B cell (primary cell): ENCODE measurements at places on chromosomes 7 and 10. TPM values are rescaled to one million over a fixed set of nuclear protein-coding genes. Genes with fewer than 3 reads are reported as not detected.

GRCh38 chr10:35011771-35012191 lies 78.4 kb downstream of the CUL2 start:
- no peaks in the 10 kb centered on the region for H3K4me1 ChIP-seq
- H3K27ac ChIP-seq: no peak overlapping the region
- DNase-seq: no peak
- no peak overlapping the region for H3K4me3 ChIP-seq
- no peaks in the 10 kb centered on the region for H3K27me3 ChIP-seq
- H3K36me3 ChIP-seq: peaks cover 50% of the 10 kb centered on the region

DNA sequence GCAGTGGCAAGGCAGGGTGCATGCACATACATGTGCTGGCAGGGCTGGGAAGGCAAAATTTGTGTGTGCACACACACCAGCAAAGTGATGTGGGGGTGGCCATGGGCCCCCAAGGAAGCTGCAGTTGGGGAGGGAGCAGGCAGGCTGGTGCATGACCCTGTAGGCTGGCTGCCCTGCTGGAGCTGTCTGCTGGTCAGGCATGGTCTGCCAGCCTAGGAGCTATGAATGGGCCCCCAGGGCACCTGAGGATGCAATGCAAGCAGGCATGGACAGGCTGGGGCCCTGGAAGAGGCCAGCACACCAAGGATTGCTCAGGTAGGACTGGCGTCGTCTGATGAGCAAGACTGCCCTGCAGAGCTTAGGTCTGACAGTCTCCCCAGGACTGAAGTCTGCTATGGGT lies 18.2 kb upstream of the PPP1R3A start:
- H3K4me1 ChIP-seq: no peaks in the 10 kb centered on the region
- DNase-seq: no peak
- H3K27ac ChIP-seq: no peak overlapping the region

The AKR1C4 gene
- not detected in 2 replicates for total RNA-seq

GRCh38 chr7:101410743-101411507 lies 48.2 kb downstream of the COL26A1 start:
- H3K36me3 ChIP-seq: no peaks in the 10 kb centered on the region
- peaks cover 11% of the 10 kb centered on the region for H3K27me3 ChIP-seq
- H3K27ac ChIP-seq: no peak overlapping the region
- peaks cover 10% of the 10 kb centered on the region for H3K4me1 ChIP-seq
- DNase-seq: peak; percentile 67
- no peak overlapping the region for H3K4me3 ChIP-seq

The UBE3C gene
- 64.2 and 66.5 TPM in 2 replicates for total RNA-seq

The C7orf57 gene
- total RNA-seq: not detected in 2 replicates

The RTKN2 gene
- 0.22 and 0.53 TPM in 2 replicates for total RNA-seq

- no peaks in the 10 kb centered on the region for H3K36me3 ChIP-seq
- no peak for DNase-seq
- H3K4me1 ChIP-seq: peaks cover 8% of the 10 kb centered on the region
- H3K4me3 ChIP-seq: no peak overlapping the region
- no peak overlapping the region for H3K27ac ChIP-seq
These were observed 96.5 kb downstream of the BTRC start for GRCh38 chr10:101450277-101451080.

GRCh38 chr10:95450188-95450587 lies 111.0 kb downstream of the SORBS1 start:
- H3K36me3 ChIP-seq: no peaks in the 10 kb centered on the region
- H3K27me3 ChIP-seq: peaks cover 6% of the 10 kb centered on the region
- H3K4me1 ChIP-seq: no peaks in the 10 kb centered on the region
- no peak for DNase-seq
- H3K27ac ChIP-seq: no peak overlapping the region
- no peak overlapping the region for H3K4me3 ChIP-seq

DNA sequence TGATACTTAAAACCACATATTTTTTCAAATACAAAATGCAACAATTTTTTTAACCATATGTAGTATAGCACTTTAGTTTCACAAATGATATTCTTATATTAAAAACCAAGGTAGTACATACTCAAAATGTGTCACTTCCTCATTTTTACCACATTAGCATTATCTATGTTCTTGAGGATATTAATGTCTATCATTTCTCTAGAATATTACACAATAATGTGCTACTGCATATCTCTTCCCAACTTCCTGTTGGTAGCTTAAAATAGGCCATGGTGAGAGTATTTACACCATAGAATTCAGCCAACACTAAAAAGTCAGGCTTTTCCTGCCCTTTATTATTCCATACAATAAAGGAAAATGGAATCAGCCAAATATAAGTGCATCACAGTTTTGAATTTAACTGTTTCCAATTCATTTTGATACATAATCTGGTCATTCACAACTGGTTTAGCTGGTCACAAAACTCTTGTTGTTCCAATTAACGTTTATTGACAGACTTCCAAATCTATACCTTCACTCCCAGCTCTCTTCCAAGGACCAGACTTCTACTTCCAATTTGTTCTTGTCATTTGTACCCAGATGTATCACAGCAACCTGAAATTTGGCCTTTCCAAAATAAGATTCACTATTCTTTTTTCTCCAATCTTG lies 20.0 kb upstream of the LRRC17 start:
- DNase-seq: no peak
- no peaks in the 10 kb centered on the region for H3K36me3 ChIP-seq
- no peaks in the 10 kb centered on the region for H3K27me3 ChIP-seq

The MEOX2 gene
- not detected in 2 replicates for total RNA-seq

GRCh38 chr10:95841661-95842498 lies 65.9 kb upstream of the CC2D2B start:
- no peaks in the 10 kb centered on the region for H3K27me3 ChIP-seq
- peak; percentile 85 for DNase-seq
- peaks cover 52% of the 10 kb centered on the region for H3K4me1 ChIP-seq
- H3K36me3 ChIP-seq: peaks cover 32% of the 10 kb centered on the region
- no peak overlapping the region for H3K4me3 ChIP-seq
- H3K27ac ChIP-seq: peak overlapping the region; percentile 89

DNA sequence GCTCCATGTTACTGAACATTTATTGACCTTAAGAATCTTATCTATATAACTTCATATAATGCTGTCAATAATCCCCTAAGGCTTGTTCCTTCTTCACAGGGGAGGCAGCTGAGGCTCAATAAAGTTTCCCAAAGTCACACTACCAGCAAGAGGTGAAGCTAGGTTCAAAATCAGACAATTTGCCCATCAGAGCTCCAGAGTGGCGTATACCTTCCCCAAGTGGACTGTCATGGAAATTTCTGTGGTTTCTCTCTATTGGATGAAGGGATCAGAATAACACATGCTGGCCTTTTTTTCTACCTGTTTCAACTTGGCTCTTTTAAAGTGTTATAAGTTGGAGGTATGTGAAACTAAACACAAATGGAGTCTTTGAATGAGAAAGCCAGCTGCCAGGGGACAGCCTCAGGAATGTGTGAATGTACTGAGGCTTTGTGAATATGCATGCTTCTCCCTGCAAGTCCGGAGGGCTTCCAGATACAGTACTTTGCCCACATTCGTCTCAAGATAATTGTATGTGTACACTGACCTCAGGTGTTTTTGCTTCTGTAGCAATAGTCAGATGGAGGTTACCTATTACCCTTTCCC lies 656.3 kb upstream of the CELF2 start:
- no peaks in the 10 kb centered on the region for H3K27me3 ChIP-seq
- no peaks in the 10 kb centered on the region for H3K36me3 ChIP-seq
- DNase-seq: no peak
- no peak overlapping the region for H3K4me3 ChIP-seq

- no peak overlapping the region for H3K4me3 ChIP-seq
- no peak overlapping the region for H3K27ac ChIP-seq
- H3K4me1 ChIP-seq: peaks cover 17% of the 10 kb centered on the region
- no peak for DNase-seq
These were observed 2.1 kb upstream of the FAM3C start for GRCh38 chr7:121398246-121398645.

The C10orf105 gene
- total RNA-seq: not detected in 2 replicates

- peak overlapping the region; percentile 7 for H3K27ac ChIP-seq
- no peaks in the 10 kb centered on the region for H3K27me3 ChIP-seq
- H3K36me3 ChIP-seq: peaks cover 23% of the 10 kb centered on the region
- H3K4me1 ChIP-seq: peaks cover 37% of the 10 kb centered on the region
- DNase-seq: no peak
- no peak overlapping the region for H3K4me3 ChIP-seq
These were observed 26.6 kb downstream of the LCOR start for GRCh38 chr10:96858706-96859050.

DNA sequence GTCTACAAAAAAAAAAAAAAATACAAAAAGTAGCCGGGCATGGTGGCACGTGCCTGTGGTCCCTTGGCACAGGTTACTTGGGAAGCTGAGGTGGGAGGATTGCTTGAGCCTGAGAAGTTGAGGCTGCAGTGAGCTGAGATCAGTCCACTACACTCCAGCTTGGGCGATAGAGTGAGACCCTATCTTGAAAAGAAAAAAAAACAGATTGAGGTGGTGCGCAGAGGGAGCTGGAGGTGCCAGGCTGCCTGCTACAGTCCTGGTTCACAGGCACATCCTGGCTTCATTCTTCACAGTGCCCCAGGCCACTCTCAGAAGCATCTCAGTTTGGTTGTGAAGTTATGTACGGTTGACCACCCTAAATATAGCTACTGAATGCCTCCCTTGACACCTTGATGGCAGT lies 4.8 kb downstream of the MMP21 start:
- no peaks in the 10 kb centered on the region for H3K4me1 ChIP-seq
- no peak for DNase-seq
- H3K27me3 ChIP-seq: no peaks in the 10 kb centered on the region
- H3K36me3 ChIP-seq: peaks cover 11% of the 10 kb centered on the region
- no peak overlapping the region for H3K27ac ChIP-seq

The VPS37D gene
- 0.71 and 0.78 TPM in 2 replicates for total RNA-seq

The DDIT4 gene
- 103 and 110 TPM in 2 replicates for total RNA-seq
